ENCODE measurements at places on chromosomes 6 and 20.

DNA sequence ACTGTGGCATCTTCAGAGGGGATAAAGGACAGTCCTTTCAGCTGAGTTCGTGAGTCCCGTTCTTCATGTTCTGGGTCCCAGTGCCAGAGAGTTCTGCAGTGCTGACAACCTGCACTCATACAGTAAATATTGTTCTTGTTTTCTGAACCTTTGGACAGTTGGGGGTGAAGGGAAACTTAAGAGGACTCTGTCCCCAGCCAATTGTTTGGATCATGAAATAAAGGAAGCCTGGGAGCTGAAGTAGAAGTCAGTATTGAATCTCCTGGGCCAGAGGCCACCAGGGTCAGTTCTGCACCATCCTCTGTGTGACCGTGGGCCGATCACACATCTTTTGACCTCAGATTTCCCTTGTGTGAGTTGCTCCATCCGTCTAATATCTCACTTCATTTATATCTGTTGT, 3.2 kb downstream of the SLC2A12 start:
- DNase-seq: no peak

GRCh38 chr6:15876406-15876805, 213.6 kb upstream of the DTNBP1 start:
- DNase-seq: peak; percentile 11

- no peak for DNase-seq
Measured at GRCh38 chr6:158775832-158776231, 43.3 kb downstream of the EZR start.

- DNase-seq: peak; percentile 36
Measured at GRCh38 chr20:32965581-32966373, 38.5 kb downstream of the SUN5 start.

DNA sequence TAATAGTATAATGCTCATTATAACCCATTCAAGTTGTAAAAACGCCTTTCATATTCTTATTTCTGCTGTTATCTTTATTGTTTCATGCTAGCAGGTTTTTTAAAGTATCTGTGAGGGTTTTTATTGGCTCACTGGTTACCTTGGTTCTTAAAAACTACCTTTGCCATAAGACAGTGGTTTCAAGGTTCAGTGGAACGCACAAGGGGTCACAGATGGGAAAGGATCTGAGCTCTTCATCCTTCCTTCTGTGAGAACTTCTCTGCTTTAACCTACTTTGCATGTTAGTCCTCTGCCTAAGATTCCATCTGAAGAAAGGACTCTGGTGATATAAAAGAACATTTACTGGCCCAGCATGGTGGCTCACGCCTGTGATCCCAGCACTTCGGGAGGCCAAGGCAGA, 492.6 kb downstream of the CD83 start:
- DNase-seq: no peak

DNA sequence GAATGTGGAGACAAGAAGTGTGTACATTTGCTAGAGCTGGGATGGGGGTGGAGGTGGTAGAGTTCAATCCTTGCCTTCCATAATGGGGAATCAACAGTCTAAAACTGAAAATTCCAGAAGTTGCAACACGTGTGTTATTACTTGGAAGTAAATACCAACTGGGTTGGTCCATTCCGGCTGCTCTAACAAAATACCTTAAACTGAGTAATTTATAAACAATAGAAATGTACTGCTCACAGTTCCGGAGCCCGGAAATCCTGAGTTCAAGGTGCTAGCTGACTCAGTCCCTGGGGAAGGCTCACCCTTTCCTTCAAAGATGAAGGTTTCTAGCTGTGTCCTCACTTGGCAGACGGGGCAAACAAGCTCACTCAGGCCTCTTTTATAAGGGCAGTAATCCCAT, 59.0 kb downstream of the RIN2 start:
- no peak for DNase-seq

- peak; percentile 74 for DNase-seq
Measured at GRCh38 chr20:60210779-60211617, 252.8 kb downstream of the CDH26 start.

DNA sequence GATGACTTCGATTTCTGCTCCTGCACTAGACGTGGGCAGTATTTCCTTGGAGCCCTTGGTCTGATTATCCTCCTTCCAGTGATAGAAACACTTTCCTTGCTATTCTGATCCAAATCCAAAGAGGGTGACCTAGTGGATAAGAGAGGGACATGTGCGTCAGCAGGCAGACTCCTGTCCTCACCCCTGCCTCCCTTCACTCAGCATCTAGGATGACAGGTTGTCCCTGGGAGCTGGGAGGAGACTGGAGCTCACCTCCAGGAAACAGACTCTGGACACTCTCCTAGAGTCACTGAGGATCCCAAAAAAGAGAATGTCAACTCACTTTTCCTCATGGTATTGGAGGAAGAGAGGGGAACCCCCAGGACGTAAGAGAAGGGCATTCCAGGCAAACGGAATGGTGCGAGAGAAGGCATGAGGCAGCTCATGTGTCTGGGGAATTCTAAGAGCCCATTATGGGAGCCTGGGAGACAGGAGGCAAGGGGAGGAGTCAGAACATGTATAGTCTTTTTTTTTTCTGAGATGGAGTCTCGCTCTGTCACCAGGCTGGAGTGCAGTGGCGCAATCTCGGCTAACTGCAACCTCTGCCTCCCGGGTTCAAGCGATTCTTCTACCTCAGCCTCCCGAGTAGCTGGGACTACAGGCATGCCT, 2.2 kb downstream of the C20orf173 start:
- DNase-seq: no peak

DNA sequence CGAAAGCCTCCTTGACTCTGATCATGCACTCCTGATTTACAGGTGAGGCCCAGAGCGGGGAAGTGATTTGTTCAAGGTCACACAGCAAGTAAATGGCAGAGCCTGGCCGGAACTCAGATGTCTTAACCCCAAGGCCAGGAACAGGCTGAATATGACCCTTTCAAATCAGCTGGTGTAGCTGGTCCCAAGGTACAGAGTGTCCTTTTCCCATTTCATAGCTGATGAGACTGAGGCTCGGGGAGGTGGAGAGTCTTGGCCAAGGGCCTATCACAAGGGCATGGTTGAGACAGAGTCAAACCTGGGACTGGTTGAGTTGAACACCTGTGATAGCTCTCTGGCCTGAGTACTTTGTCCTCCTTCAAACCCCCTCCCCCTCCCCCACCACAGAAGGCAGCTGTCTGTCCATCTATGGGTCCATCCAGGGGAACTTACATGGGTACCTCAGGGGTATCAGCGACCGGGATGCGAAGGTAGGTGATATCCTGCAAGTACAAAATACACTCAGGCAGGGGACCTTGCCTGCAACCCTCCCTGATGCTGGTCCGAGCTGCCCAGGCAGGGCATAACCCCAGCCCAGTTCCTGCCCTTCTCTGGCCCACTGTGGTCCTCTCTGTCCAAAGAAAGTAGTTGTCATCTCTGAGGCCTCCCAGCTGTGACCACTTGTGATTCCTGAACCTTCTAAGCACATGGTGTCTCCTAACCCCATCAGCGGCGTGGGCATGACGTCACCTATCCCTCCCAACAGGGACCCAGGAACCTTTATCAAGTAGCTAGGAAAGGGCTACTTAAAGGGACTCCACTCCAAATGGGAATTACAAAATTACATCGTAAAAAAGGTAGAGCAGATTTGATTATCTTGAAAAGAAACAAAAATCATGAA, 5.6 kb downstream of the DUSP15 start:
- DNase-seq: no peak

DNA sequence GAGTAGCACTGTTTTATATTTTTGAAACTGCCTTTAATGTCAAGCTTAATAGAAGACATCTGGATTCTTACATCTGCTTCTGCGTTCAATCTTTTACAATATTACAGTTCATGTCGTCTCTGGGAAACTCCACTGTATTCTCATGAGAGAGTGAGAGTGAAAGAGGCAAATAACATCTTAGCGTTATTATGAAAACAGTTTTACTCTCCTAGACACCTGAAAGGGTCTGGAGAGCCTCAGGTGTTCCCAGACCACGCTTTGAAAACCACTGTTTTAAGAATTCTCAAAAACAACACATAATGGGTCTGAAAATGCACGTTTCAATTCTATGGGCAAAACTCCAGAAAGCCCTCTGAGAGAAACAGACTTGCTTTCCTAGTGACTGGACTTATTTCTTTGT, 63.3 kb downstream of the ARHGAP18 start:
- no peak for DNase-seq

- DNase-seq: no peak
Measured at GRCh38 chr6:31225735-31226134, 46.2 kb downstream of the HLA-C start.

- DNase-seq: no peak
Measured at GRCh38 chr6:155222506-155222905, 41.3 kb upstream of the CLDN20 start.

DNA sequence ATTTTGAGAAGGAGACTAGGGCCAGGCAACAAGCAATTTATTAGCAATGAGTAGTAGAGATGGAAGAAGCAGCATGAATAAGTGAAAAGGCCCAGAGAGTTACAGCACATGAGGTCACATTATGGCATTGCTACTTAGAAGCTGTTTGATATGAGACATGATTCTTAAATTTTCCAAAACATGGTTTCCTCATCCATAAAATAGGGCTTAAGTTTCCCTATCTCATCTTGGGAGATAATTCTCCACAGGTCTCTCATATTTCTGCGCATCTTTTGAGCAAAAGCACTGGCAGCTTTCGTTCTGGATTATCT, 656.1 kb downstream of the EPHA7 start:
- DNase-seq: no peak

- DNase-seq: no peak
Measured at GRCh38 chr20:9290331-9290730, 221.4 kb downstream of the PLCB4 start.

GRCh38 chr6:134758621-134759020, 191.3 kb downstream of the ALDH8A1 start:
- DNase-seq: no peak

GRCh38 chr20:46011631-46012482, 3.1 kb downstream of the MMP9 start:
- peak; percentile 67 for DNase-seq

- no peak for DNase-seq
Measured at GRCh38 chr6:168359794-168360193, 40.2 kb upstream of the DACT2 start.

GRCh38 chr6:30721198-30722024, 1.3 kb downstream of the TUBB start:
- DNase-seq: peak; percentile 97

DNA sequence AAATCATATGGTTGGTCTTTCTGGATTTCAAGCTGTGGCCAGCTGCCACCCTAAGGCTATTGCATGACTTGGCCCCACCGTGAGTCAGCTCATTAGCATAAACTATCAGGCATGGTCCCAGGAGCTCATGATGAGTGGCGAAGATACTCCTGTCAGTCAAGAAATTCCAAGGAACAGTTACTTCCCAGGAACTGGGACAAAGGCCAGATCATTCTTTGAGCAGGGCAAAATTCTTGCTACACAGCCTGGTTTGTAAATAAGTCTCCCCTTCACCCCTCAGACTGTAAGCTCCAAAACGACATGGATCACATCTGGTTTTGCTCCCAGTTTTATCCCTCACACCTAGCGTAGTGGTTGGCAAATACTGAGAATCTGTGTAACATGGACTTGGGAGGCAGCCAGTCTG, 33.0 kb upstream of the KIAA1586 start:
- DNase-seq: no peak

- DNase-seq: no peak
Measured at GRCh38 chr6:35244551-35244950, 15.0 kb upstream of the ZNF76 start.

GRCh38 chr20:32967961-32968457, 36.2 kb downstream of the SUN5 start:
- peak; percentile 63 for DNase-seq

DNA sequence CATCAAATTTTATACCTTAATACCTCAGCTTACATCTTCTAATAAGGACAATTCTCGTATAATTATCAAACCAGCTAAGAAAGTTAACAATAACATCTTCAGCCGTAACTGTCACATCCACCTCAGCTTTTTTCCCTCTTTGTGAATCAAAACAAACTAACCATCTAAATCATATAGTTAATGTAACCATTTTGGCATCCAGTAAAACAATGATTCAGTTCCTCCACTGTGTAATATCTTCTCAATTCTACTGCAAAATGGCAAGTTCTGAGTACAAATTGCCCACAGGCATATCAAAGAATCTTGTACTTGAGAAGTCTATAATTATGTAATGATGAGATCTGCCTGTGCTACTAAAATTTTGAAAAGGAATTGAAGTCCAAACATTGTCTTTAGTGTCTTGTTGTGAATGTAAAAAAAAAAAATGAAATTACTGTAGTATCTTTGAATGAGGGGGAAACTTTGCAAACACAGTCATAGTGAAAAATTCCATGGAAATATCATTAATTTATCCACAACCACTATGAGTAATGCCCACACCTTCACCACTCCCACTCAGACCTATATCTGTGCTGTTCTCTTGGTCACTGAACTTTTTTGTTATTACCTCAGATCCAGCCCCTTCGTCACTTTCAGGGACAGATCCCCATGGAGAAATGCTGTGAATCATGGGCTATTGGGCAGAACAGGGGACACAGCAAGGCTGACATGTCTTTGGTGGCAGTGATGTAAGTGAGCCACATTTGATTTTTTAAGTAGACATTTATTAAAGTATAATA, 178.6 kb upstream of the RAB32 start:
- DNase-seq: no peak

DNA sequence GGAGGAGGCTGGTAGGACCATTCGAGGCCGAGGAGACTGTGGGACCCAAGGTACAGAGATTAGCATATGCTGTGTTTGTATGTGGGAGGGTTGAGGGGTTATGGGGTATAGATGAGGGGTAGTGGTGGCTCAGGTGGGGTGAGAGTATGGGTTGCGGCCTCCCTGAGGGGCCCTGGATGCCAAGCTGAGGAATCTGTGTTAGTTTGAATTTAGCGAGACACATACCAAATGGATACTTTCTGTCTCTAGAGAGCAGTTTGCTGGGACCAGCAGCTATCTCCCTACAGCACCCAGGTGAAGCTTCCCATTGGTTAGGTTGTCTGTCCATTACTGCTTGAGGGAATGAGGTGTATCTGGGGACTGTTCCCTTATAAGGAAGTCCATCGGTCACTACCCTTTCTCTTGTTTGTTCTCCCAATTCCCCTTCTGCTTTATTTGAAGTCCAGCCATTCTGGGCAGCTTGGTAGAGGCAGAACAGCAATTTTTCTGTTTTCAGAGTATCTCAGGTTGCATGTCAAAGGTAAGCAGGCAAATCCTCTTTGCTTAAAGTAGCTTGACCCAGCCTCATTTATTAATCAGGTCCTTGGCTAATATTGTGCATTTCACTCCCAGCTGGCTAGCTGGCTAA, 15.2 kb downstream of the CHMP4B start:
- no peak for DNase-seq

GRCh38 chr6:69973138-69973537, 106.8 kb downstream of the COL19A1 start:
- no peak for DNase-seq

GRCh38 chr20:43913291-43914025, 1.2 kb upstream of the TOX2 start:
- DNase-seq: no peak

DNA sequence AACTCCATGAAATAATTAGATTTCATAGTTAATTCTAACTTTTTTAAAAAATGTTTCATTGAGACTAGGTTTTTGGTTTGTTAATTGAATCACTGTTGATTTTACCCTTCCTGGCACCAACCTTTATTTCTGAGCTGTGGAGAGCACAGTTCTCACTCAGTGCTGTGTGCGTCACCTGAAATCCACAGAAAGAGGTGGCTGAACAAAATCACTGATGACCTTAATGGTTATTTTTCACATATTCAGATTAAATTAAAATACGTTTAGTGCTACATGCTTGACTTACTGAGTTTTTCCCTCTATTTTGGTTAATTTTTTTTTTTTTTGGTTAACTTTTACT, 89.4 kb downstream of the SLC16A10 start:
- DNase-seq: no peak

- DNase-seq: no peak
Measured at GRCh38 chr20:4829514-4830215, 108.0 kb downstream of the PRND start.
